ENCODE measurements at places on chromosomes 5 and 9. TPM values are rescaled to one million over a fixed set of nuclear protein-coding genes. Genes with fewer than 3 reads are reported as not detected.

- H3K27me3 ChIP-seq, result no peaks in the 10 kb centered on the region
- no peak overlapping the region for H3K4me3 ChIP-seq
- no peaks in the 10 kb centered on the region for H3K4me1 ChIP-seq
- no peaks in the 10 kb centered on the region for H3K36me3 ChIP-seq
- no peak overlapping the region for H3K27ac ChIP-seq
Observed at GRCh38 chr5:64557911-64558310, 52.1 kb downstream of the RGS7BP start.

GRCh38 chr5:152456815-152457443 lies 51.9 kb upstream of the NMUR2 start:
- no peak overlapping the region for H3K27ac ChIP-seq
- H3K4me1 ChIP-seq, result no peaks in the 10 kb centered on the region
- no peak overlapping the region for H3K4me3 ChIP-seq
- no peaks in the 10 kb centered on the region for H3K27me3 ChIP-seq
- no peak for DNase-seq

The TBCA gene
- total RNA-seq, result 113 TPM

DNA sequence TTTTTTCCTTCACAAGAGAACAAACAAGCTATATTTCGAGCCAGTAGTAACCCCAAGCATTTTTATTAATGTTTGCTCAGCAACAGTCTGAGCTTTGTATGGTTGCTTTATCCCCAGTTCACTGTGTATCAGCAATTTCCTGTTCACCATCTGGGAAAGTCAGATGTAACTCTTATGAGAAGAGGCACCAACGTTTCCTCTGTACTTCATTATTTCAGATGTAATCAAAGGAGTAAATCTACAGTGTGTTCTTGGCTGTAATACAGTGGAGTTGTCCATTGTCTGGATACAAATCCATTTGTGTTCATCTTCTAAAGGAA lies 340.2 kb downstream of the ARRDC3 start:
- DNase-seq, result no peak
- no peaks in the 10 kb centered on the region for H3K27me3 ChIP-seq
- no peak overlapping the region for H3K27ac ChIP-seq
- H3K4me3 ChIP-seq, result no peak overlapping the region
- no peaks in the 10 kb centered on the region for H3K36me3 ChIP-seq
- H3K4me1 ChIP-seq, result no peaks in the 10 kb centered on the region

The GRM6 gene
- not detected for total RNA-seq

The EGFLAM gene
- 11.2 TPM for total RNA-seq

The FGD3 gene
- not detected for total RNA-seq

DNA sequence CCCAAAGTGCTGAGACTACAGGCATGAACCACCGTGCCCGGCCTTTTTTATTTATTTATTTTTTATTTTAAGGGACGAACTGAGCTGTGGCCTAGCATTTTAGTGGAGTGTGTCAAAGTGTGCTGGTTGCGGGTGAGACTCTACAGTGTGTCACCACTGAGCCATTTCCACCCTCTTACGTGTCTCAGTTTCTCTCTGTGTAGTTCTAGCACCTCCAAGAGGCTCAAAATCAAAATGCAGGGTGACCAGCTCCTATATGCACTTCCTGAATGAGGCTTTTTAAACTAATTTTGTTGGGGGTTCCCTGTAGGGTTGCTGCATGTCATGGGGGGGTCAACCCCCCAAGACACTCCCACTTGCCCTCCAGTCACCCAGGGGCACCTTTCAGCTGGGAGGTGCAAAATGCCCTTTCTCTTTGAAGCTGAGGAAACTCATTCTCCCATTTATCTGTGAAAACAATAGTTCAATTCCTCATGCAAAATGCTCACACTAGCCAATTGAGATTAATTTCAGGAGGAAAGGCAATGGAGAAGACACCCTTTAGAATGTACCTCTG lies 69.3 kb downstream of the COL15A1 start:
- DNase-seq, result peak; percentile 56
- no peak overlapping the region for H3K27ac ChIP-seq
- peaks cover 2% of the 10 kb centered on the region for H3K4me1 ChIP-seq
- H3K27me3 ChIP-seq, result no peaks in the 10 kb centered on the region
- no peaks in the 10 kb centered on the region for H3K36me3 ChIP-seq

The EPB41L4A gene
- 0.72 TPM for total RNA-seq

DNA sequence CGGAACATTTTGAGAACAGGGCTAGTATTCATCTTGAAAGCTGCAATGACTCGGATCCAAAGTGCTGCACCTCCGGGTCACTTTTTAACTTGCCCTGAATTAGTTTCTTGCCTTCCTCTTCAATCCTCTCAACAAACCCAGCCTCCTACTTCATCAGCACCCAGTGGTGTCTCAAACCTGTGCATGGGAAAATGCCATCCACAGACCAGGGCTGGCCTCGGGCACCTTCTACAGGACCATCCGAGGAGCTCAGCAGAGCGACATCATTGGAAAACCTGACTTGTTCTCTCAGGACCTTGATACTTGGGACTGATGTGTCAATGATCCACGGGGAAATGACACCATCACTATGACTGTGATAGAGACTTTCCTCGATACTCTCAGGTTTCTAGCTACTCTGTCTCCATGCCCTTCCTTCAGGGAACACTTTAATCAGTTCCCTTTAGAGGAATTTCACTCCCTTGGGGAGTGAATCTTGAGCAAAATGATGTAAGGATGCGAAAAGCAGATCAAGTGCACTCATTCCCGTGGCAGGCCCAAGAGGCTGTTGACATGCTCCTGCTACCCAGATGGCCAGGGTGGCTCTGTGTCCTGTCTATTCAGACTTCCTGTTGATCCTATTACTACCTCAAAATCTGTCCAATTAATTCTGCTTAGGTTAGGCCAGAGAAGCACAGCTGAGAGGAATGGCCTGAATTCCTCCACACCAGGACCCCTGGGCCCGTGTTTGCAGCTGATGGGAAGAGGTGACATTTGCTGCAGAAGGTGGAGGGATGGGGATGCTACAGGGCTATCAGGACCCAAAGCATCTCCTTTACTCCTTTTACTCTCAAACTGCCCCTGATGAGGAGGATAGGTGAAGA lies 96.5 kb upstream of the SLC25A48 start:
- DNase-seq, result no peak
- H3K36me3 ChIP-seq, result no peaks in the 10 kb centered on the region
- H3K27ac ChIP-seq, result no peak overlapping the region
- H3K4me3 ChIP-seq, result no peak overlapping the region

DNA sequence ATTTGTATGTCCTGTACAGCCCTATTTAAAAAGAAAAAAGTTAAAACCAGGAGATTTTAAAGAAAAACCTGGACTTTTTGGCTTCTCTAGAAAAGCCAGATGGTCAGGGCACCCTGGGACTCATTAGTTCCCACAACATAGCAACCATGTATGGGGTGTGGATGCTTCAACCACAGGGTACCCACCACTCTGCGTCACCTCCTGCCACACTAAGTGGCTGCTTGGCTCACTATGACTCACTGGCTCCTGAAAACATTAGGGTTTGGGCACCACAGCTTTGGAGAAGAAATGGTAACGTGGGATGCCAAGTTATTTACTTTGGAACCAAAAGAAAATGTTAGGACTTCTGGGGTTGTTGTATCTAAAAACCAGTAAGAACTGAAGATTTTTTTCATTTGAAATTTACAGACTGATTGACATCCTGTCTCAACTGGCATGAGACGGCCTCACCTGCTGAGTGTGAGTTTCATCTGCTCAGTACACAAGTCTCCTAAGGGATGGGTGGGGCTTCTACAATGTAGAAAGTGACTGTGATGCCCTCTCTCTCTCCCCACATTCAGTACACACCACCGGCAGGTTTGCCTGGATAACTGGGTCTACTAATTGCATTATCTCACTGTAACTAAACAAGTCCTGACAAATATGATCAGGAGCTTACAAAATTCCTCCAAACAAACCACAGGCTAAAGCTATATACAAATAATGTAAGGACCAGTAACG lies 103.9 kb downstream of the ESM1 start:
- H3K36me3 ChIP-seq, result no peaks in the 10 kb centered on the region
- peaks cover 15% of the 10 kb centered on the region for H3K4me1 ChIP-seq
- H3K4me3 ChIP-seq, result no peak overlapping the region
- no peak for DNase-seq
- H3K27me3 ChIP-seq, result peaks cover 8% of the 10 kb centered on the region

The PPP2R2B gene
- under 0.01 TPM for total RNA-seq

Data from osteoblast (primary cell).